ENCODE measurements at places on chromosomes 1 and 21.
A peak's percentile ranks its signal among the peaks of the same experiment; 100 is the strongest.

DNA sequence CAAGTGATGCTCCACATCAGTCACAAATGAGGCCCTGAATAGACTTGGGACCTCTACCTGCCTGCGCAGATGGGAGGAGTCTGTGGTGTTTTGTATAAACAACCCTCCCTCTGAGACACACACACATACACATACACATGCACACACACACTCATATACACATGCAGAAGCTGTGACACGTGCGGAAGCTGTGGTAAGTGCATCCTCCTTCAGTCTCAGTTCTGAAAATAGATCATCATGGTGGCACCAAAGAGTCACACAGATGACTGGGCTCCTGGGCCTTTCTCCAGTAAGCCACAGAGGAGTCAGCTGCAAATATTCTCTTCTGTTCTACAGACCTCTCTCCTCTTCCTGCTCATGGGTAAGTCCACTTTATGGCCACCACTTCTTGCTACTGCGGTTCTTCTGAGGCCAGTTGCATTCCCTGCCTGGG lies at the start of gene LY9:
Gene LY9, plus strand, starts transcription at position 224 of the 433 bp plus-strand sequence. Its CDS starts 14 bp downstream, at position 238.
- DNase-seq, result peak; percentile 89

DNA sequence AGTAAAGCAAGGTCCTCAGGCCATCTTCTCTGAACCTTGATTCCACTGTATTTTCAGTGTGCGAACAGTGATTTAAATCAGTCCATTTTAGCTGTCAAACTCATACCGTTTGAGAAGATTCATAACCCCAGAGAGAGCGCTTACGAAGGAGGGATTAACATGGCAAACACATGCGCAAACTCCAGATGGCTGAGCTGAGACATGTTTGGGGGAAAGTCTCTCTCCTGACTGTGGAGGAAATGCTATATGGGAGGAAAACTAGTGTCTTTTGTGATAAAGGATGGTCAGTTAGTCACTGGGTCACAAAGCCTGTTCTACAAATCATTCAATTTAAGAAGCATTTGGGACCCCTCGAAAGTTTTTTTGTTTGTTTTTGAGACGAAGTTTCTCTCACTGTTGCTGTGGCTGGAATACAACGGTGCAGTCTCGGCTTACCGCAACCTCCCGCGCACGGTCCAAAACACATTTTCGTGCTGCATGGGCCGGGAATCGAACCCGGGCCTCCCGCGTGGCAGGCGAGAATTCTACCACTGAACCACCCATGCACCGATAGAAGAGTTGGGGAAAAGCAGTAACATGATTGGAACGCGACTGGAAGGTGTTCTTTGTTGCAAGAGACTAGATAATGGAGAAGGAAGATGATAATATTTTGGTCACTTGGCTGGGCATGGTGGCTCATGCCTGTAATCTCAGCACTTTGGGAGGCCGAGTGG lies 58.4 kb upstream of the CXADR start:
- DNase-seq, result no peak

GRCh38 chr1:13617108-13617507 lies 33.5 kb downstream of the PDPN start:
- DNase-seq, result no peak

DNA sequence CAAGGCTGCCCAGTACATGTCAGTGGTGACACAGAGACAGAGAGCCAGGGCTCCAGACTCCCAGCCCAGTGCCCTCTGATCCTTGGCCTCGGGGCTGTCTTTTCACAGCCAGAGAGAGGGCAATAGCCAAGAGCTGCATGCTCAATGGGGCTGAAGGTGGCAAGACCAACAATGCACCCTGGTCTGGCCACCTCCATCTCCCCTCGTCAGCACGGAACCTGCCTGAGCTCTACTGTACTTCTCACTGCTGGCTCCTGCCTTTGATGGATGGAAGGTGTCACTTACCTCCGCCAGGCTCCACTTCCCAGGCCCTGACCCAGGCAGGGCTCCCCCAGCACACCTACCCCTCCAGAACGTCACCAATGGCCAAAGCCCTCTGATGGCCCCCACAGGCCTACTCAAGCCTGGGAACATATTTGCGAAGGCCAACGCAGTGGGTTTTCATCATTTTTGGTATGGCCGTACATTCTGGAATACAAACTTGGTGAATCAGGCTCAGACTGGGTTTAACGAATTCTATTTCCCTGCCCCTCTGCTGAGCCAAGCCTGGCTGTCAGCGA lies 88.1 kb downstream of the DMRTB1 start:
- DNase-seq, result no peak

GRCh38 chr1:43324810-43325209 lies 12.8 kb upstream of the MPL start:
- DNase-seq, result peak; percentile 8

- DNase-seq, result no peak
Observed at GRCh38 chr1:155864393-155864792, 5.0 kb downstream of the SYT11 start.

GRCh38 chr1:63487336-63488065 lies 35.5 kb downstream of the ITGB3BP start:
- no peak for DNase-seq

DNA sequence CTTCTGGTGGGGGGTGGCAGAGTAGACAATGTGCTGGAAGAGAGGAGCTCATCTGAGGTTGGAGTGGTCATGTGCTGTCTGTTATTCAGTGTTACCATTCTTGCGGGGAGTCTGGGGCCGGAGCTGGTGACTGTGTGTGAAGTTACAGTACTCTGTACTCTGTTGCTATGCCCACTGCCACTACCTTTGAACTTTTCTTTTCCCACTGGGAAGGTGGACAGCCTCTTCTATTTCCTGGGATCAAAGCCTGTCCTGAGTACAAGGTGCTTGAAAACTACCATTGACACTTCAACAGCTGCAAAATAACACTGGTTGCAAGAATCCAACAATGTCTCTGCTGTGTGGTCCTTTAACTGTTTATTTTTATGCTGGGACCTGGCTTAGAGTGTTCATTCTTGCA lies 66.4 kb upstream of the ZNF326 start:
- no peak for DNase-seq
